ENCODE measurements at places on chromosomes 16 and 17. TPM values are rescaled to one million over a fixed set of nuclear protein-coding genes. Genes with fewer than 3 reads are reported as not detected.

TMIGD1 gene
- not detected for total RNA-seq

C17orf67 gene
- total RNA-seq, result 2.3 TPM

C17orf50 gene
- not detected for total RNA-seq

C17orf107 gene
- 3.0 TPM for total RNA-seq

GRCh38 chr16:4093495-4094126, 22.6 kb downstream of the ADCY9 start:
- no peak for DNase-seq

GRCh38 chr16:89410322-89410721, 80.0 kb downstream of the ANKRD11 start:
- no peak for DNase-seq

- DNase-seq, result no peak
Measured at GRCh38 chr17:49762151-49762941, 1.6 kb downstream of the FAM117A start.

DNA sequence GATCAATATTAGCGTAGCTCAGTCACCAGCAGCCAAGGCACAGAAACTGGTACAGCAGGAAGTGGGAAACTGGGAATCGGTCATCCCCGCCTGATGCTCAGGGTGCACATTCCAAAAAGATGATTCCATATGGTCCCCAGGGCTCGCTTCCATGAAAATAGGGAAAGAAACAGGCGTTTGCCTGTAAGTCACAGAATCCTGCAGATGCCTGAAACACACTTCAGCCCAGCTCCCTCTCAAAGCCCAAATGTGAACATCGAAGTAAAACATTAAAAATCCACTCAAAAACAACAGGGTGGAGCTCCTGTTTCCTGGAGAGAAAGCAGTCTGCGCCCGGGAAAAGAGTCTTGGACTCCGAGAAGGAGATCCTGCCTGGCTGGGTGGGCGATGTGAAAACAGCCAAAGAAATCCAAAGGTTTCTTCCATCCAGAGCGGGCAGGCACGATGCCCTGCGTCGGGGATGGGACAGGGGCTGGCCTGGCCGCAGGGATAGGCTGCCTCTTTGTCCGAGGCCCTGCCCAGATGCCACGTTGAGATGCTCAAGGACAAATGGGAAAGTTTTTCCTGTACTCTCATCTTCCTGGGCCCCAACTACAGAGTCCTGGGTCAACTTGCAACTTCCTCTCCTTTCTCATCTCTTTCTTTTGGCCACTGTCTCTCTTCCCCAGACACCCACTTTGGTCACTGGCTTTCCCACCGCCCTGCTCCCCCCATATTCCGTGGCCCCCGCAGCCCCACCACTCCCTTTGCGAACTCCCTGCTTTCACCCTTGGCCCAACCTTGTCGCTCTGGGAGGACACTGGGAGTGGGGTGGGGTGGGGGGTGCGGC, 743 bp downstream of the WIPI1 start:
- no peak for DNase-seq

- no peak for DNase-seq
Measured at GRCh38 chr16:5463820-5464219, 366.2 kb upstream of the EEF2KMT start.

- no peak for DNase-seq
Measured at GRCh38 chr16:15466886-15467781, 32.7 kb downstream of the BMERB1 start.

GRCh38 chr17:50765454-50766221, 1.7 kb downstream of the ANKRD40CL start:
- no peak for DNase-seq

DNA sequence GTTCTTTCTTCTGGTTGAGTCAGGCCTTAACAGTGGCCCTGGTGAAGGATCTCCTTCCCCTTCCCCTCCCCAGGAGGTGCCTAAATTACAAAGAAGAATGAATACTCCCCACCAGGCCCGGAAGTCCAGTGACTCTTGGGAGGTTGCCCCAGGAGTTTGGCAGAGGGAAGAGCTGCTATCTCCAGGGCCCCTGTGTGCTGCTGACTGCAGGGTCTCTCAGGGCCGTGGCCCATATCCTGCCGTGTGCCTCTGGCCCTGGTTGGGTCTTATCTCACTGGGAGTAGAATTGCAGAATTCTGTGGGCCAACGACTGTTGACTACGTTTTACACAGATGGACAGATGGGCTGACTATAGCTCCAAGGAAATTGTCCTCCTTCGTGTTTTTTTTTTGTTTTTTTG, 28.0 kb downstream of the AKAP1 start:
- DNase-seq, result no peak

GRCh38 chr16:58882292-58882691, 148.2 kb upstream of the GOT2 start:
- DNase-seq, result no peak

GRCh38 chr16:89491238-89491869, 993 bp upstream of the ANKRD11 start:
- DNase-seq, result no peak

DNA sequence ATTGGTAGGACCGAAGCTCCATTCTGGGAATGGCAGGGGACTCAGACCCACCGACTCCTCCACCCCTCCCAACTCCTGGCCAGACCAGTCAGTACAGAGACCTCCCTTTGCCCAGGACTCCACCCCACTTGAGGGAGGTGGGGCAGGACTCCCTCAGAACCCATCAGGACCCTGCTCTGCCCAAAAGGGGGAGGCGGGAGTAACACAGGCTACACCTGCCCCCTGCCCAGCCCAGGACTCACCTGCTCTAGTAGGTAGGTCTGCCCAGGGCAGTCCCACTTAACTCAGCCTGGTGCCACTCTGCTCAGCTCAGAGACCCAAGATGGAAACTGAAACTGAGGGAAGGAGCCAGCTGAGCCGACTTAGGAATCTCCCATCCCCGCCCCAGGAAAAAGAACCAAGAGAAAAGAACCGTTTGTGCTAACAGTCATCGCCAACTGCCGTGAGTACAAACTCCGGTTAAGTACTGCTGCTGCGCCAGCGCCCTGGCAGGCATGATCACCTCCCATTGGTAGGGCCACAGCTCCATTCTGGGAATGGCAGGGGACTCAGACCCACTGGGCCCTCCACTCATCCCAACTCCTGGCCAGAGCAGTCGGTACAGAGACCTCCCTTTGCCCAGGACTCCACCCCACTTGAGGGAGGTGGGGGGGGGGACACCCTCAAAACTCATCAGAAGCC, 503 bp downstream of the DHX58 start:
- DNase-seq, result peak; percentile 49

GRCh38 chr17:50421308-50422051, 4.5 kb upstream of the ACSF2 start:
- DNase-seq, result no peak

DNA sequence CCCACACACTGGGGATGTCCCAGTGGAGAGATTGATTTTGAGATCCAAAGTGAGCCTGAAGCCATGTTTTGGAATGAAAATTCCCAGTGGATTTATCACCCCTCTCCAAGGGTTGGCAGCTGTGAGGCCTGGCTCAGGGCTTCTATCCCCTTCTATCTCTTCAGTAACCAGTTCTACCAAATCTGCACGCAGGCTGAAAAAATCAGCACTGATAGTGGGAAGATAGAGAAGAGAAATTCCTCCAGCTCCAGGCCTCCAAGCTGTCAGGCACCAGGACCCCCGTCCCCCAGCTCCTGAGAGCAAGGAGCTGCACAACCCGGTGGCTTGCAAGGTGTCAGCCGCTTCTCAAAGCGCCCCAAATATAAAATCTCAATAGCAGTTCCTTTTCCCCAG, 1.0 kb downstream of the FLOT2 start:
- no peak for DNase-seq

DNA sequence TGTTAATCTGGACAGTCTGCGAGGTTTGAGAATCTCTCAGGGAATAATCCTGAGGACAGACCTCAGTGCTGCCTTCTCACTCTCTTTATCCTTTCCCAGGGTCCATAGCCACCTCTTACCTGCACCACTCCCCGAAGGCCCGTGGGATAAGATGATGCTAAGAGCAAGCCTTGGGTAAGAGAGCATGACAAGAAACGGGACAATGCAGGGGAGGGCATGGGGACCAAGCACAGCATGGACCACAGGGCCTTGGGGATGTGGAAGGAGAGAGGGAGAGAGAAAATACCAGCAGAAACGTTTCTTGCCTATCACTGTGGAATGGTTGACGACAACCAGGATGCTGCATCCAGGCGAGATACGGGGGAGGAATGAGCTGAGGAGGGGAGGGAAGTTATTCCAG, 8.3 kb upstream of the SDR42E1 start:
- DNase-seq, result no peak

DNA sequence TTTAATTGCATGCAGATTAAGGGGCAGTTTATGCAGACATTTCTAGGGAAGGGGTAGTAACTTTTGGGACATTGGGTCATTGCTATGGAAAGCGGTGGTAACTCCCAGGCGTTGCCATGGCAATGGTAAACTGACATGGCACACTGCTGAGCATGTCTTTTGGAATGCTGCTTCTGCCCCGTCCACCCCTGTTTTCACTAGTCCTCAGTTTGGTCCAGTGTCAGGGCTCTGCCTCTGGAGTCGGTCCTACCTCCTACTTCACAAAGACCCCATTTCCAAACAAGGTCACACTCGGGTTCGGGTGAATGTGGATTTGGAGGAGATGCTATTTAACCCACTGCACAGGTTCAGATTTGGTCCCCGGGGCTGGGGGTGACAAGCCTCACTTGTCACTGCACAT, 2.9 kb downstream of the IL34 start:
- no peak for DNase-seq

DNA sequence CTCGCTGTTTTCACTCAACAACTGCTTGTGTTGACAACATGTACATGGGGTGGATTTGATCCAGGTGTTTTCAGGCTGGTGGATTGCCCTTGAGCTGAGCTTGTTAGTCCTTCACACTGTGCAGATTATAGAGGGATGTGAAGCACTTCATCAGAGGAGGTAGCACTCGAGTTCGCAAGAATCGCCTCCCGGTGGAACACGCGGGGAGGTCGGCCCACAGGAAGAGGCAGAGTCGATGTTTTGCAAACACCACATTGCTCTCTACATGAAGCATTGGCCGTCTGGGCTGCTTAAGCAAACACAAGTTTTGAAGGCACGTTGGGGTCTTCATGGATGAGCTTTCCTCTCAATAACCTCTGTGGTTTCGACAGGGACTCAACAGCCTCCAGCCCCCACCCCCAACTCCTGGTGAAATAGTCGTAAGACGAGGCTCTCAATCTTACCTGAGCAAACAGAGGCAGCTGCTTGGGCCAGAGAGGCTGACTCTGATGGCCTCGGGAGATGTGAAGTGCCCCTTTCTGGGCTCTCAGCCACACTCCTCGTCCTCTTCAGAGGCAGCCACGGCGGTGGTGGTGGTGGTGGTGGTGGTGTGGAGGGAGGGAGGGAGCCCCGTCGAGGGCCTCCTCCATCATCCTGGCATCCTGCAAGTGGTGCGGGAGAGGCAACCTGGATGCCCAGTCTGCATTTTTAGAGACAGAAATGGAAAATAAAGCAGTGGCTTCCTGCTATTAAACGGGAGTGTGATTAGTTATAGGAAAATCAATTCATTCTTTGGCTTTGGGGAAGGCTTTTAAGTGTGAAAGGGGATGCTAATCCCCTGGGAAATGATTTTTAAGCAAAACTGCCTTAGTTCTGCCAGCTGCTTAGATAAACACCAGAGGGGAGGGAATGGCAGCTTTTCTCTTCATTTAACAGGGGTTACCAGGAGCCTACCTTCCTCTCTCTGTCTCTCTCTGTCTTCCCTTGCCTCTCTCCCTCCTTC, 552.5 kb upstream of the EEF2KMT start:
- DNase-seq, result no peak

- no peak for DNase-seq
Measured at GRCh38 chr17:17576772-17577234, 14.7 kb downstream of the PEMT start.

DNA sequence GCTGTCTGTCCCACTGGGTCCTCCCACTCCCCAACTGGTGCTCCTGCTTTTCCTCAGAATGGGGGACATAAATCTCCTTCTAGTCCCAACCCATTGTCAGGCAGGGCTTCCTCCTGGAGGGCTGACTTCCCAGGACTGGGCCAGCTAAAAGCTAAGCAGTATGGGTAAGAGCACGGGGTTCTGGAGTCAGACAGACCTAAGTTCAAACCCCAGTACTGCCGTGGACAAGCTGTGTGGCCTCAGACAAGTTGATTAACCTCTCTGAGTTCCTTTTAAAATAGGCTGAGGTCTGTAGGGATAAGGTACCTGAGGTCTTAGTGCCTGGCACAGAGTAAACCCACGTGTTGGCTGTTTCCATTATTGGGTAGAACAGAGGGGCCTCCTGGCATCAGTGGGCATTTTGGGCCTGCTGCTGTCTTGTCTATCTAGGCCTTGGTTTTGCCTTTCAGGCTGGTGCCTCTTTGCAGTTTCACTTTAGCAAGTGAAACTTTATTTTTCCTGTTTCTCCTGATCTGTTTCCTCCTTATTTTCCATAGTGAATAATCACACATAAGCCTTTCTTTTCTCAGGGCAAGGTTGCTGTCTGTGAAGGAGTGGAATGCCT, 114.6 kb downstream of the PRKCB start:
- DNase-seq, result peak; percentile 21

- DNase-seq, result peak; percentile 21
Measured at GRCh38 chr17:75178453-75178852, 4.3 kb downstream of the SUMO2 start.

DNA sequence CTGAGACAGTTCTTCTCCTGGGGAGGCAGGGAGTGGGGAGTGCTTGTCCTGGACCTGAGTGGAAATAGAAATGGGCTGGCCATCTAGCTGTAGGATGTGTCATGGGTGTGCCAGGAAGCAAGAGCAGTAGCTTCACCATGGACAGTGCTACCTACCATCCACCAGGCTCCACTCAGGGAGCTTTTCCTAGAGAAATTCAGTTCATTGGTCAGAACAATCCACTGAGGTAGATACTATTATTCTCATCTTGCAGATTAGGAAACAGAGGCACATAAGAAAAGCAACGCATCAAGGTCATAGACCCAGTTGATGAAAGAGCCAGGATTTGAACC, 372.0 kb downstream of the SLC39A11 start:
- no peak for DNase-seq
